ENCODE measurements at places on chromosomes 3 and 15. TPM values are rescaled to one million over a fixed set of nuclear protein-coding genes. Genes with fewer than 3 reads are reported as not detected.

GRCh38 chr3:127411083-127411727 lies 123.4 kb upstream of the PRR20G start:
- peak; percentile 35 for DNase-seq

GRCh38 chr3:71011565-71012287 lies 571.8 kb downstream of the FOXP1 start:
- no peak for DNase-seq

- no peak for DNase-seq
These were observed 1.2 kb downstream of the PLOD2 start for GRCh38 chr3:146159616-146160320.

GRCh38 chr15:98648654-98649471 lies 524 bp downstream of the IGF1R start:
- DNase-seq, result peak; percentile 57

DNA sequence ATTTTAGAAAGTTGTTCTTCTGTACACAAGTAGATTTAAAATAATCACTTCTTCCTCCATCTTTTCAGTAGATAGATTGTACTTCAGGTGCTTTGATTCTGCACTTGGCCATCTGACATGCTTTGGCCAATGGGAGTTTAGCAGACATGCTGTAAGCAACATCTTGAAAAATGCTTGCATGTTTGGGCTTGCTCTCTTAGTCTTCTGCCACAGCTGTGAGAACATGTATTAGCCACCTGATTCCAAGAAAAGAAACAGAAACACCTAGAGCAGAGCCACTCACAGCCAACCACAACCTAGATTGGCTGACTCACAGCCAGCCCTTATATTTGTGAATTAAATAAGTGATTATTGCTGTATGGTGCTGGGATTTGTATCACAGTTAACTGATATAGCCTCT lies 70.2 kb upstream of the GADL1 start:
- no peak for DNase-seq

- no peak for DNase-seq
These were observed at the start of gene CYP1A2 for GRCh38 chr15:74748322-74748946. Gene CYP1A2 (plus strand): TSS chr15:74748845. CDS start chr15:74749739, 894 bp downstream.

DNA sequence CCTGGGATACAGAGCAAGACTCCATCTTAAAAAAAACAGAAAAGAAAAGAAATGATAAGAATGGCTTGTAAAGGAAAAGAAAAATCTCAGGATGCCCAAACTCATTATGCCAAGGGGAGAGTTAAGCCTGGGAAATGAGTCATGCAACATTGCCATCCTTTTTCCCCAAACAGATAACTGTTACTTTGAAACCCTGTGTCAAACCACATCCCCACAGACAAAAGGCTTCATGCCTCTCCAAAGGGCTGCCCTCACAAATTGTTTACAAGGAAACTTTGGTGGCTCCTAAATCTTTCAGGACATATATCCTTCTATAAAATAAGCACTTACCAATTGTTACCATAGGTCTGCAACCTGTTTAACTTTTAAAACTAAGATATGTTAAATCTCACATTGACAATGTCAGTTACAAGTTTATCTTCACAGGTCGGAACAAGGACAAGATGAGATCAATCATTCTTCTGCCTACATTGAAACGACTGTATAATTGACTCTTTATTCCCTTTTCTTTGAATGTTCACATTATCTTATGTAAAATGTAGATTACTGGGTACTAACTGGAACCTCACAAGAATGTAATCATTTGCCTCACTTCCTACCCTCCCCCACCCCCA lies 18.6 kb upstream of the SENP7 start:
- DNase-seq, result no peak

DNA sequence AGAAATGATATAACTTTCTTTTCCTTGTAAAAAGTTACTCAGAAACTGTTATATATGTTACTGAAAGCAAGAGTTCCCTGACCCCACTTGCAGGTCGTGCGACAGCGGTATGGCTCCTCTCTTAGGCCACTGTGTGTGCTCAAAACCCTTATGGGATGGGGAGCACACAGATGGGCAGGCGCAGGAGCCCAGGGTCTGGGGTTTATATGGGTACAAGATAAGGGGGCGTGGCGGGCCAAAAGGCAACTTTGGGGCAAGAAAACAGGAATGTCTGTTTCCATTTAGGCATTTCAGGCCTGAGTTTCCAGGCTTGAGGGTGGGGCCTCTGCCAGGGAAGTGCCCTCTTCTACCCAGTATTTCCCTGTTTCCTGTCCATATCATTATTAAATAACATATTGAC lies 736.5 kb downstream of the VGLL3 start:
- no peak for DNase-seq

GRCh38 chr3:42061713-42062380 lies 29.3 kb upstream of the TRAK1 start:
- DNase-seq, result peak; percentile 26

- DNase-seq, result no peak
These were observed 14.3 kb downstream of the ARL8B start for GRCh38 chr3:5136211-5136918.

- no peak for DNase-seq
These were observed 5.2 kb upstream of the ADAMTS17 start for GRCh38 chr15:100346866-100347512.

- DNase-seq, result no peak
These were observed 15.6 kb upstream of the DUSP7 start for GRCh38 chr3:52072020-52072419.

Gene RLBP1
- not detected for total RNA-seq

Gene CRYGS
- total RNA-seq, result 2.9 TPM

- no peak for DNase-seq
These were observed 71.0 kb downstream of the SLMAP start for GRCh38 chr3:57826952-57827723.

GRCh38 chr3:197308591-197308990 lies 10.2 kb upstream of the DLG1 start:
- DNase-seq, result no peak

GRCh38 chr15:81107889-81108288 lies 26.2 kb upstream of the CFAP161 start:
- DNase-seq, result no peak

Gene CHRD
- total RNA-seq, result 1.8 TPM

GRCh38 chr15:68186671-68187397 lies 18.3 kb downstream of the CALML4 start:
- no peak for DNase-seq

GRCh38 chr3:101665357-101665756 lies 11.6 kb downstream of the ZBTB11 start:
- no peak for DNase-seq
